A549 treated with Mapracorat at 1 μM for 4 hours (cell line): ENCODE measurements at places on chromosomes 11 and 22. TPM values are rescaled to one million over a fixed set of nuclear protein-coding genes. Genes with fewer than 3 reads are reported as not detected.

The SYT9 gene
- 0.11 to 0.23 TPM (median 0.14 TPM) in 5 replicates for total RNA-seq

The OR5D13 gene
- not detected in 5 replicates for total RNA-seq

The OR8G5 gene
- total RNA-seq: not detected in 5 replicates

The KRTAP5-1 gene
- total RNA-seq: not detected in 5 replicates

The CABP4 gene
- total RNA-seq: not detected in 5 replicates

The OR51B4 gene
- not detected in 5 replicates for total RNA-seq

The PKNOX2 gene
- total RNA-seq: 0.11 TPM in 1 of 5 replicates, not detected in the others

The MAPK8IP1 gene
- 5.3 to 6.5 TPM (median 6.3 TPM) in 5 replicates for total RNA-seq

The TREH gene
- not detected in 5 replicates for total RNA-seq

The BCO2 gene
- total RNA-seq: 0.25 to 1.5 TPM (median 1.1 TPM) in 5 replicates

The OR8G1 gene
- not detected in 5 replicates for total RNA-seq

The MYBPC3 gene
- total RNA-seq: 0.07 to 0.12 TPM (median 0.08 TPM) in 4 of 5 replicates, not detected in the other

The SMTNL1 gene
- not detected in 5 replicates for total RNA-seq

The KMT5B gene
- 19.8 to 24.0 TPM (median 21.6 TPM) in 5 replicates for total RNA-seq

The RAB6A gene
- total RNA-seq: 51.8 to 63.5 TPM (median 62.0 TPM) in 5 replicates

The GNG3 gene
- not detected in 5 replicates for total RNA-seq

The FAM180B gene
- not detected in 5 replicates for total RNA-seq

The EXPH5 gene
- total RNA-seq: 0.01 to 0.05 TPM (median 0.03 TPM) in 5 replicates

The UBQLN3 gene
- not detected in 5 replicates for total RNA-seq

The CDC42BPG gene
- total RNA-seq: 0.93 to 2.0 TPM (median 1.5 TPM) in 5 replicates

The RCE1 gene
- total RNA-seq: 40.2 to 55.7 TPM (median 52.3 TPM) in 5 replicates

The ADM2 gene
- 0.44 to 0.68 TPM (median 0.51 TPM) in 5 replicates for total RNA-seq

The SLC25A45 gene
- 10.3 to 15.7 TPM (median 13.4 TPM) in 5 replicates for total RNA-seq

The CAPN5 gene
- total RNA-seq: 5.8 to 11.9 TPM (median 8.2 TPM) in 5 replicates

The MMP13 gene
- not detected in 5 replicates for total RNA-seq

The FOLR2 gene
- not detected in 5 replicates for total RNA-seq

The MS4A6A gene
- not detected in 5 replicates for total RNA-seq
